Activated naive CD4-positive, alpha-beta T cell treated with anti-CD3 and anti-CD28 coated beads for 36 hours (primary cell): ENCODE measurements at places on chromosomes 7 and 10. TPM values are rescaled to one million over a fixed set of nuclear protein-coding genes. Genes with fewer than 3 reads are reported as not detected.

The ACTL6B gene
- total RNA-seq: not detected

The THSD7A gene
- not detected for total RNA-seq

The ABCB1 gene
- total RNA-seq: 3.5 TPM

The TAS2R3 gene
- total RNA-seq: 0.69 TPM

The ZCCHC24 gene
- 0.69 TPM for total RNA-seq

The SPDYE9 gene
- not detected for total RNA-seq

The SEMA4G gene
- 0.59 TPM for total RNA-seq
